PC-3 (cell line): ENCODE measurements at places on chromosomes 11 and 22.

- H3K27me3 ChIP-seq = no peaks in the 10 kb centered on the region
- DNase-seq = no peak
- H3K4me1 ChIP-seq = peaks cover 2% of the 10 kb centered on the region; the same call in 1 of the 2 replicates
- no peak overlapping the region for H3K4me3 ChIP-seq
Measured at GRCh38 chr11:66874232-66874631, 17.4 kb downstream of the LRFN4 start.

GRCh38 chr11:111939836-111940604 is 2.9 kb downstream of the DIXDC1 start:
- peak; percentile 59 for DNase-seq
- H3K36me3 ChIP-seq = no peaks in the 10 kb centered on the region
- peaks cover 39% of the 10 kb centered on the region for H3K4me1 ChIP-seq
- H3K27me3 ChIP-seq = no peaks in the 10 kb centered on the region
- no peak overlapping the region for H3K27ac ChIP-seq
- no peak overlapping the region for H3K4me3 ChIP-seq

- no peak overlapping the region for H3K4me3 ChIP-seq
- peaks cover 16% of the 10 kb centered on the region for H3K4me1 ChIP-seq
- no peaks in the 10 kb centered on the region for H3K36me3 ChIP-seq
- no peak for DNase-seq
Measured at GRCh38 chr11:125948278-125949051, 2.6 kb downstream of the VSIG10L2 start.

DNA sequence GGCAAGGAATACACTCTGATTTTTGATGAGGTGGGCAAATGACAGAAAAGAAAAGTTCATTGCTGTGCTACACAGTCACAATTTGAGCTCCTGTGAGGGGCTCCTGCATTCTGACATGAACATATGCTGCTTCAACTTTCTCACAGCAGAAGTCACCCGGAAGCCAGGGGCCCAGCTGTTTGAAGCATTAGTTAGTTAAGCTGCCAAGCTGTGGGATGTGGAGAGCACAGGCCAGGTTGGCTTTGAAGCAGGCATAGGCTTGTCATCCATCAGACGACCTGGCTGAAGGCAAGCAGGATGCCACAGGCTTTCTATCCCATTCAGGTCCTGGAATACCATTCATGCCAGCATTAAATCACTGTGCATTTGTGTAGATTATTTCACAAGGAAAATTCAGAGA is 63.1 kb downstream of the MTNR1B start:
- no peak overlapping the region for H3K27ac ChIP-seq
- peaks cover 23% of the 10 kb centered on the region; the same call in 1 of the 2 replicates for H3K27me3 ChIP-seq
- DNase-seq = no peak
- no peak overlapping the region for H3K4me3 ChIP-seq
- H3K36me3 ChIP-seq = no peaks in the 10 kb centered on the region
